Putamen (tissue), 1 donor: ENCODE measurements at places on chromosomes 6 and 20.

DNA sequence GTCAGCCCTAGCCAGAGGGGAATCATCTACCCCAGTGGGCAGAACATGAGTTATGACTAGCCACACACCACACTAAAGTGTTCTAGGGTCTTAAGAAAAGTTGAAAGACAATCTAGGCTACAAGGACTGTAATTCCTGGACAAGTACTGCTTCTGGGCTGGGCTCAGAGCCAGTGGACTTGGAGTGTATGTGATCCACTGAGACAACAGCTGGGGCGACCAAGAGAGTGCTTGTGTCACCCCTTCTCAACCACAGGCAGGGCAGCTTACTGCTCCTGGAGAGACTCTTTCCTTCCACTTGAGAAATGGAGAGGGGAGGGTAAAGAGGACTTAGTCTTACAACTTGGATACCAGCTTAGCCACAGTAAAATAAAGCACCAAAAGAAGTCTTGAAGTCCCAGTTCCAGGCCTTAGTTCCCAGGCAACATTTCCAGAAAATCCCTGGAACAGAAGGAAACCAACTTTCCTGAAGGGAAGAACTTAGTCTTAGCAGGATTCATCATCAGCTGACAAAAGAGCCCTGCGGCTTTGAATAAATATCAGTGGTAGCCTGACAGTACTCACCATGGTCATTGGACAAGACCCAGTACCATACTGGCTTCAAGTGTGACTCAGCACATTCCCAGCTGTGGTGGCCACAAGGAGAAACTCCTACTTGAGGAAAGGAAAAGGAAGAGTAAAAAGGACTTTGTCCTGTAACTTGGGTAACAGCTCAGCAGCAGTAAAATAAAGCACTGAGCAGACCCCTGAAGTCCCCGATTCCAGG, 355.1 kb upstream of the ADGRB3 start:
- no peak for DNase-seq

DNA sequence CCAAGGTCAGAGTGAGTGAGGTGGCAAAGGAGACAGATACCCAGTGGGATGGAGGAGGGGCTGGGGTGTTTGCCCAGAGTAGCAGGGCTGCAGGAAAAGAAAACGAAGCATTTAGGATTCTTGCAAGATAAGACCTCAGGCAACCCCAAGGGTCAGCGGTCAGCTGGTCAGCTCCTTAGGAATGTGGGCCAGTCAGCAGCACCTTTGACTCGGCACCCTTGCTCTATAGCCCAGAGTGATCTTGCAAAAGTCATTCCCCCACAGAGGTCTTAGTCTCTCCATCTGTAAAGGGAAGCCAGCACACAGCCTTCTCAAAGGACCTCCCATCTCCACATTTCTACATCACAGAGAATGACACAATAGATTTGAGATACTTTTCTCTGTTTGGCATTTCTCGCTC, 56.7 kb downstream of the VEGFA start:
- no peak for DNase-seq

DNA sequence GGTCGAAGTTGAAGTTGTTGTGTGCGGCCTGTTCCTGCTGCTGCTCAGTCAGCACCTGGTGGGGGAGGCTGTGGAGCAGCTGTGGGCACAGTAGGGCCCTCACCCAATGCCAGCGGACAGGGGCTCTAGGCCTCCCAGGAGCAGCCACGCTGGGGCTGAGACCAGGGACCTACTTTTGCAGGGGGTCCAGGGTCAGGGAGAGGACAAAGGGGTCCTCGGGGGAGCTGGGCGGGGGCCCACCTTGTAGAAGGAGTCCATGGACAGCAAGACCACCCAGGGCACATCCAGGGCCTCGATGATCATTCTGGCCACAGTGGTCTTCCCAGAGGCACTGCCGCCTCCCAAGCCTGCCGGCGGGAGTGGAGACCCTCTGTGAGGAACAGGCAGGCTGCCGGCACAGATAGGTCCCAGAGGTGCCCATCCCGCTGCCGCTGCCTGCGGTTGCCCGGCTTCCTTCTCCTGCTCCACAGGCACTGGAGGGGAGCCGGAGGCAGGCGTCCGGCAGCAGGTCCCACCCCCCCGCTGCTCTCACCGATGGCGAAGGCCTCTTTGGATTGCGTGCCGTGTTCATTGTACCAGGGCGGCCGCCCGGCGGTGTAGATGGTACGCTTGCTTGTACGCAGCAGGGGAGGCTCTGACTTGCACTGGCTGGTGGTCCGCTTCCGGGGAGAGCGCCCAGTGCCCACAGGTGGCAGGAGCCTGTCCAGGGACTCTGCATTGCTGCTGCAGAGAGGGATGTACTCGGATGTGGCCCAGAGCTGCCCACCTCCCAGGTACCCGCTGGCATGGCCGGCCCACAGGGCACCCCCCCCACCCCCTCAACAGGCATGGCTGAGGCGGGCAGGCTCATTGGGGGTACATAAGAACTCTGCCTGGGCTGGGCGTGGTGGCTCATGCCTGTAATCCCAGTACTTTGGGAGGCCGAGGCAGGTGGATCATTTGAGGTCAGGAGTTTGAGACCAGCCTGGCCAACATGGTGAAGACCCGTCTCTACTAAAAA, 10.0 kb downstream of the UCKL1 start:
- no peak for DNase-seq

GRCh38 chr6:118771253-118771652, 119.9 kb upstream of the CEP85L start:
- no peak for DNase-seq

GRCh38 chr6:16433338-16433890, 195.0 kb downstream of the GMPR start:
- no peak for DNase-seq

DNA sequence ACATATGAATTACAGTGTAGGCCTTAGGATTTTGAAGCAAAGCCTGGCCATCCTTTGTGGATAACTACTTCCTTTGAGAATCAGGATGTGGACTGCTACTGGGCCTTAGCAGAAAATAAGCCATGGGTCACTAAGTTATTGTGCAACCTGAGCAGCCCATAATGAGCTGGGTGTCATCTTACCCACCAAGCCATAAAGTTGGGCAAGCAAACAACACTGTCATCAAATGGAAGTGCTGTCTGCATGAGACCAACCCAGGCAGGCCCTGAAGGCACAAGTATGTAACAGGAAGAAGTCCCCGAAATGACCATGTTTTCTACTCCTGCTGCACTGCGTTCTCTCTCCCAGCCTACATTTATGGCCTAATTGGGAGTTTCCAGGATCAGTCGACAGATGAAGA, 205.6 kb upstream of the GGTLC1 start:
- DNase-seq, result no peak

GRCh38 chr6:136921936-136922684, at the start of gene SLC35D3:
Gene SLC35D3, plus strand, starts transcription at chr6:136922301. Its CDS starts 128 bp downstream, at chr6:136922429.
- DNase-seq, result no peak

- DNase-seq, result no peak
Measured at GRCh38 chr6:18045507-18045906, 58.1 kb upstream of the KIF13A start.

GRCh38 chr6:11364971-11365397, 132.5 kb upstream of the NEDD9 start:
- DNase-seq, result no peak

- DNase-seq, result no peak
Measured at GRCh38 chr20:49052334-49052733, 6.2 kb downstream of the CSE1L start.

GRCh38 chr20:55166063-55166462, 690.7 kb downstream of the DOK5 start:
- DNase-seq, result no peak

DNA sequence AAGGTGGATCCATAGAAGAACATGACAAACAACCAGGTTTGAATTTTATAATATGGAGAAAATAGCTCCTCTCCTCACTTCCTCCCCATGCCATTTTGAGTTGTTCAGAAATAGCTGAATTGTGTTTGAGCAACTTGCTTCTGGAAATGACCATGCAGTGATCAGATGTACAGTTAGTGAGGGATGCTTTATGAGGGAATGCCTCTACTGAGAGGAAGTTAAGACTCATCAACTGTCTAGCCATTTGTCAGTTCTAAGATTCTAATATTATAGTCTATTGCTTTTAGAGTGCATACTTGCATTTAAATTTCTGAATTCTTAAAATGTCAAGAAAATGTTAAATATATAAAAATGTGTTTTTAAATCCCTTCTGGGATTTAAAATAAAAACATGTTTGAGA, 3.8 kb downstream of the LAMA2 start:
- DNase-seq, result no peak

DNA sequence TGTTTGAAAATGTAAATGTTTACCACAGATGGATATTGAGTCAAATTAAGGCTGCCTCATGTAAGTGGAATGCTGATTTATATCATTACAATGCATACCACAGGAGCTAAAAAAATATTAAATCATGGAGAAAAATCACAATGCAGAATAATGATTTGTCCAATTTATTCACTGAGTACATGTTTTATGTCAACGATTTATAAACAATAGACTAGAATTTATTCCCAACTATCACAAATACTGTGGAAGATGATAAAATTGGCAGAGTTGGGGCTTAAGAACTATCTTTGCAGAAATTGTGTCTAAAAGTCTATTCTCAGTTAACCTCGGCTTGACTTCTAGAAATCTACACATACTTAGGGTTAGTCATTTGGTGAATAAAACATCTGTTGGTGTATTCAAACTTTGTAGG, 472.1 kb upstream of the MARCKS start:
- no peak for DNase-seq

GRCh38 chr6:163296835-163297519, 117.5 kb upstream of the QKI start:
- no peak for DNase-seq

DNA sequence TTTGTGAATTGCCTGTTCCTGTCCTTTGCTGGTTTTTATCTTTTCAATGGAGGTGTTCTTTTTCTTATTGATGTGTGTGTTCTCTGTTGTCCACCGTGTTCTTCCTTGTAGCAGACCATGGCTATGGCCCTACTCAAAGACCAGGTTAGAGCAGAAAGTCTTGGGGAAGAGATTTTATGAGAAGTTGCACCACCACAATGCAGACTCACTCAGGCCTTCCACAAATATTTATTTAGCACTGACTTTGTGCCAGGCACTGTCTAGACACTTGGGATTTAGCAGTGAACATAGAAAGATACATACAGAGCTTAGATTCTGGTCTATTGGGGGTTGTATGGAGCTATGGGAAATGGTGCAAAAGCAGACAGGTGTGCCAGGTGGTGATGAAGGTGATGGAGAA, 98.8 kb downstream of the DTD1 start:
- no peak for DNase-seq

DNA sequence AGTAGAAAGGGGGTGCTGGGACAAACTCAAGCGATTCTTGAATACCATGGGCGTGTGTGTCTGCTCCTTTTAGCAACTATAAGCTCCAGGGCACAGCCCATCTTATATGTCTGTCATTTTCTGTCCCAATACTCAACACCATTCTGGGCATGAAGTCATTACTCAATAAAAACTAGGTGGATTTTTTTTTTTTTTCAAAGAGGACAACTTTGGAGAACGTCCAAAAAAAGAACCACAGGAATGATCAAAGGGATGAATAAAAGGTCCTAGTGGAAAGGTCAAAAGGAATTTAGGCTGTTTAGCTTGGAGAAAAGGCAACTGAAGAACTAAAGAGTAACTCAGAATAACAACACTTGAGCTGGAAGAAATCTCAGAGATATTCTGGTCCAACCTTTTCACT, 24.4 kb downstream of the UQCC1 start:
- no peak for DNase-seq

- no peak for DNase-seq
Measured at GRCh38 chr20:53149890-53150205, 177.7 kb downstream of the TSHZ2 start.
